Activated CD4-positive, alpha-beta T cell treated with anti-CD3 and anti-CD28 coated beads, Interleukin-2, amount 50 U/mL, for 1 hour (primary cell): ENCODE measurements at places on chromosomes 7 and 10.

DNA sequence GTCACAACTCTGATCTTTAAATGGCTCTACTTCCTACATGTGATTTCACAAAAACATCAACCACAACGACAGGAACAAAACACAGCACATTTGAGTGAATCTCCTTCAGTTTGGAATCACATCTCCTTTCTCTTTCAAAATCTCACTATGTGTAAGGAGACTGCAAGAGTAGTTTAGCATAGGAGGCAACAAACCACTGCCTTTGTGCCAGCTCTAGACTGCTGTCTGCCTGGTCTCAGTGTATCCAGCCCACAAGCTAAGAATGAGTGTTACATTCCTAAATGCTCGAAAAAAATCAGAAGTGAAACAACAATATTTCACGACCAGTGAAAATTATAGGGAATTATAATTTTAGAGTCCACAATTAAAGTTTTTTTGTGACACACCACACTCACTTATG lies 217.0 kb upstream of the STEAP4 start:
- DNase-seq, result no peak

GRCh38 chr7:42236266-42236975 lies 588 bp downstream of the GLI3 start:
- DNase-seq, result no peak

DNA sequence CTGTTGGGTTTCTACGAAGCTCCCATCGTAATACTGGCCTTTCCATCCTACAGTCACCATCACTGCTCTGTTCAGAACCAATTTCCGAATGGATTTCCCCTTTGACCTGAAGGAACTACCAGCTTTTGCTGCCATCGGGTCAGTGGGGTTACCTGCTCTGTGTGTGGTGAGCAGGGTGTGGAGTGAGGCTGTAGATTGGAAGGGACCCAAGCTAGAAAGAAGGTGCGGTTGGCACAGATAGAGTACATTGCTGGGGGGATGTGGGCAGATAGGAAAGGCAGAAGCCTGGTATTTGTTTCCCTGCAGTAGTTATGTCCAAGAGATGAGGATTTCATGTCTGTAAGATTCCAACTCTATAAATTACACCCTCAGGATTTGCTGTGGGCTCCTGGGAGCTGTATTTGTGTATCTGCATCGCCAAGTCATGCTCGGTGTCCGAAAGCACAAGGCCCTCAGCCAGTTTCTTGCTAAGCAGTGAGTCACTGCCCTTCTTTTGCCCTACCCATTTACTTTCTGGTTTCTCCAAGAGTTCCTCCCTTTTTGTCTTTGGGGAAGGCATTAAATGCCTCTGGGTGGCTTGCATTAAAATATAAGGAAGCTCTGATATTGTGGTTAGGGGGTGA lies 15.4 kb downstream of the CLCN1 start:
- DNase-seq, result no peak

DNA sequence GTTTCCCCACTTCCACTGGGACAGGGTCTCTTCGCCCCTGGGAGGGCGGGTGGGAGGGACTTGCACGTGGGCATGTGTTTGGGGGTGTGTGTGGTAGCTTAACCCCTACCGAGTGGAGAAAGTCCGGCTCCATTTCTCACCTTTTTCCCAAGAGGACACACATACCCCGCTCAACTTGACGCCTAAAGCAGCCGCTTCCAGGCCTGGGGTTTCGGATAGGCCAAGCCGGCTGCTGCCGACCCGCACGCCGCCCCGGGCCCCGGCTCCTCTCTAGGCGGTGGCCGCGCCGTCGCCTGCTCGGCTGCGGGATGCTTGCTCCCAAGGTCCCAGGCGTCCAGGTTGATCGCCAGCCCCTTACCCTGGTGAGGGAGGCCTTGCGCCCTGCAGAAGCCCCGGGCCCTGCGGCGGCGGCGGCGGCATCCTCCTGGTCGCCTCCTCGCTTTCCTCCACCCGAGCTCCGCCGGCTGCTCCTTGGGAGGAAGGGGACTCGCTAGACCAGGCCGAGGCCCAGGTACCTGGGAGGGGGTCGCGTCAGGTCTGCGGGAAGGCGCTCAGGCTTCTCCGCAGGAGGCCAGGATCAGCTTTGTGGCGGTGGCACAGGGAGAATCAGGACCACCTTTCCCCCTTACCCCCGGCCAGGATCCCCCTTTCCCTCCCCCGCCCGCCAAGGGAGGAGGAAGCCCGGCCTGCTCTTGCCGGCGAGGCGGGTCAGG lies 3.2 kb upstream of the GATA3 start:
- DNase-seq, result no peak

DNA sequence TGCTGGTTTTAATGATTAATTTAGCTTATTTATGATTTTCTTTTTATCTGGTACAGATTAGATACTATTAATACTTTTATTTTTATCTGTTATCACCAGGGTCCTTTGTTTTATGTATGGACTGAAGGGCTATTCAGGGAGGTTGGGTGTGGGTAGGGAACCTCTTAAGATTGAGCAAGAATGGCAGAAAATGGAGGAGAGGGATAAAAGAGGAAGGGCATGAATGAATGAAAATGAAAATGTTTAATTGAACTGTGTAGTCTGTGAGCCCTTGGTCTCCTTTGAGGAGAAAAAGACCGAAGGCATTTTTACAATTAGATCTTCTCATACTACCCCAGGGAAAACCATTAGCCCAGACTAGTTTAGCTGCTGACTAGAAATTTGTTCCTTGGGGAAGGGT lies 93.1 kb downstream of the CDK14 start:
- no peak for DNase-seq

- DNase-seq, result no peak
Measured at GRCh38 chr10:30116041-30116491, 56.7 kb upstream of the JCAD start.
